Esophagus squamous epithelium (tissue), 5 donors: ENCODE measurements at places on chromosomes 5 and 9. TPM values are rescaled to one million over a fixed set of nuclear protein-coding genes. Genes with fewer than 3 reads are reported as not detected.
A peak's percentile ranks its signal among the peaks of the same experiment; 100 is the strongest.

DNA sequence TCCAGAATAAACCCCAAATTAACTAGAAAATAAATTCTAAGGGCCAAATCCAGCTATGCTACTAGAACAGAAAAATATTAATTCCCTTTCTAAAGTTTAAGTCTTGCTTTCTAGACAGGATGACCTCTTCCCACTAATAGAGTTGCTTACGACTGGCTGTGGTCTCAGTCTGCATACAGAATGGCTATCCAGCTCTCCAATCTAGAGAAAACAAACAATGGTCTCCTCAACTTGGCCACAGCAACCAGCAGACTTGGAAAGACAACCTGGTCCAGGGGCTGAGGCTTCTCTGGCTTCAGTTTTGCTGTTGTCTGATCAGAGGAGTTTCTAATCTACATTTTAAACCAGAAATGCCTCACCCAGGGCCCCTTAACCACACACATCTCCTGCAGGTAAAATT, 28.9 kb downstream of the RASEF start:
- no peak for DNase-seq

GRCh38 chr9:124366476-124367220, 48.6 kb downstream of the PSMB7 start:
- DNase-seq, result no peak

DNA sequence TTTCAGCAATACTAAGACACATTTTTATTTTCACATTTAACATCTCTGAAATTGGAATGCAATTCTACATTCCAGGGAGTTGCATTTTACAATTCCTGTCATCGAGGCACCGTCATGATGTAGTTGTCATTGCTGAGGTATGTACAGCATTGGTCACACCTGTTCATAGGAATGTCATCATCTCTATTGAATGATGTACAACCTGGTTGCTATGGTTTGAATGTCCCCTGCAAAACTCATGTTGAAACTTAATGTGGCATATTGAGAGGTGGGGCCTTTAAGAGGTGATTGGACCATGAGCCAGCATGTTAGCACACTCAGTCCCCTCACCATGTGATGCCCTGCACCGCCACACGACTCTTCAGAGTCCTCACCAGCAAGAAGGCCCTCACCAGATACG, 103.1 kb downstream of the CEMIP2 start:
- no peak for DNase-seq

- DNase-seq, result no peak
Observed at GRCh38 chr5:4551034-4551433, 589.1 kb upstream of the ADAMTS16 start.

DNA sequence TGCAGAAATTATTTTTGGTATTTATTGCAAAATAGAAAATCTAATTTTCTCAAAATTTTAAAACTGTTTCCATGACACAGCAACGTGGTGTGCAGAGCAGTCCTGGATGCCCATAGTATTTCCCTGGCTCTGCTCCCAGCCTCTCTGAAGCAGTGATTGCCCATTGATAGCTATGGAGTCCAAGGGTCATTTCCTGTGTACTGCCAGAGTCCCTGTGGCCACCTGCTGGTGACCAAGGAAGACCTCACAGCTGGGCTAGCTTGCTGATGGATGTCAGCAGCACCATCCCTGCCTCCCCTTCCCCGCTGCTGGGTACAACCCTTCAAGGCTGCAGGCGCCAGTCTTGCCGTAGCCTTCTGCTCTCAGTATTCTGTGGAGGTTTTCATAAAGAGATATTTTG, 184.1 kb downstream of the DIRAS2 start:
- DNase-seq, result no peak

DNA sequence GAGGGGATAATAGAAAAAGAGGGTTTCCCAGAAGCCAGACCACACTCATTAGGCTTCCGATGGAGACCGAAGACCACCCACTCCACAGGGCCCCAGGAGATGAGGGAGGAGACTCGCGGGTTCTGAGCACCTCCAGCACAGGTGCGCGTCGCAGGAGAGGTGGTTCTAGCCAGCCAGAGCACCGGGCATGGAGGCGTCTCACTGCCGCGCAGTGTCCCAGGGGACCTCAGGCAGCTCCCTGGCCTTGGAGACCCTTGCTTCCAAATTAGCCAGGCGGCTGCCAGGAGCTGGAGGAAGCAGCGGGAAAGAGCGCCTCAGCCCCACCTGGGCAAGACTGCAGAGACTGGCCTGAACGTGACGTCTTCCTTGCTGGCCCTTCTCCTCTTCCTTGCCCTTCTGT, 115.4 kb upstream of the FBXL7 start:
- no peak for DNase-seq

GRCh38 chr5:128645581-128645980, 107.5 kb upstream of the FBN2 start:
- DNase-seq, result no peak

DNA sequence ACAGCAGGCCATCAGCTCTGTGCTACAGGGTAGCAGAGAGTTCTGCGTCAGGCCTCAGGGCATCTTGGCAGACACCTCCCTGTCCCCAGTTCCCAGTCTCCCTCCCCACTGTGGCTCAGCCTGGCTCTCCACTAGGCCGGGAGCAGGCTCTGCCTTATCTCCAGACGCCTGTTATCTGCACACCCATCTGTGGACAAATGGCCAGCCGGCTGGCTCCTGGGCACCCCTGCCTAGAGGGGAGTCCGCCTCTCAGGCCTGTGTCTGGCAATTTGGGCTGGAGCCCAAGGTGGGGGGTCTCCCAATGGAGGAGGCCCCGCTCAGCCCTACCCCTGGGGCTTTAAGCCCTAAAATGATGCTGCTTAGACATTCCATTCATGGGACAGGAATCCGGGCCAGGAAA, 39.2 kb upstream of the HAND1 start:
- DNase-seq, result no peak

- peak; percentile 22 for DNase-seq
Observed at GRCh38 chr9:95127249-95128176, 190.0 kb downstream of the FANCC start.

GRCh38 chr5:137708796-137709559, 26.9 kb downstream of the KLHL3 start:
- DNase-seq, result no peak

- DNase-seq, result no peak
Observed at GRCh38 chr5:132220491-132220890, 7.2 kb downstream of the P4HA2 start.

DNA sequence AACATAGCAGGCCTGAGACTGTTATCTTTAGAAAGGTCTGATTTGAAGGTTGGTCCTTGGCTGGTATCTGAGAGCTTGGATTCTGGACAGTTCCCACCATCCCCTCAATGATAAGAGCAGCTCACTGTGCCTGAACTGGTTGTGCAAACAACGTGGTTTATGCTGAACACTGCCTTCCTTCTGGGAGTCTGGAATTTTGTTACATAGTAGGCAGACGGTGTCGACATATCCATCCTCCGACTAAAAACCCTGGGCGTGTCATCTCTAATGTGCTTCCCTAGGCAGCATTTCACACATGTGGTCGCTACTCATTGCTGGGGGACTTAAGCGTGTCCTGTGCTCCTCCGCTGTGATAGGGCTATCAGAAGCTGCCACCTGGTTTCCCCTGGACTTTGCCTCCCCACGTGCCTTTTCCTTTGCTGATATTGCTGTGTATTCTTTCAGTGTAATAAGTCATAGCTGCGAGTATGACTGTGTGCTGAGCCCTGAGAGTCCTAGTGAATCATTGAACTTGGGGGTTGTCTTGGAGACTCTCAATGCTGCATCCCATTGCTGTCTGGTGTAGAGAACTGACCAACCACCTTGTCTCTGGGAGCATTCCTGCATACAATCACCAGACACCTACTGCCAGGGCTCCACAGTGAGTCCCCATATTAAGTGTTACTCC, 119.1 kb upstream of the TBC1D2 start:
- DNase-seq, result no peak

- no peak for DNase-seq
Observed at GRCh38 chr5:173567548-173567947, 48.9 kb downstream of the BOD1 start.

- DNase-seq, result no peak
Observed at GRCh38 chr5:73186976-73187375, 14.0 kb downstream of the TMEM174 start.

DNA sequence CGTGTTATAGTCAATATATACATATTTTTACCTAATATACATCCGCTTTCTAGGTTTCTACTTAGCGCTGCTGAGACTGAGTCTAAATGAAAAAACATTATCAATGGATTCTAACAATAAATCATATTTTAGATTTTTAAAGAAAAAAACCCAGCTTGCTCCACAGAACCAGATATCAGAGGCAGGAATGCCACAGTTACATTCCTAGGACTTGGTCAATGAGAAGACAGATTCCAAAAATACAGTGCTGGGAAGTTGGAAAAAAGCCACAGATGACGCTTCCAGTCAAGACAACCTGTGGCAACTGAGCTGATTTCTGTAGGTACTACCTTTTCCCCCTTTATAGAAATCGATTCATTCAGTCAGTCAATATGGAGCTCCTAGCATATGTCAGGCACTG, 577 bp upstream of the CCDC112 start:
- DNase-seq, result no peak

DNA sequence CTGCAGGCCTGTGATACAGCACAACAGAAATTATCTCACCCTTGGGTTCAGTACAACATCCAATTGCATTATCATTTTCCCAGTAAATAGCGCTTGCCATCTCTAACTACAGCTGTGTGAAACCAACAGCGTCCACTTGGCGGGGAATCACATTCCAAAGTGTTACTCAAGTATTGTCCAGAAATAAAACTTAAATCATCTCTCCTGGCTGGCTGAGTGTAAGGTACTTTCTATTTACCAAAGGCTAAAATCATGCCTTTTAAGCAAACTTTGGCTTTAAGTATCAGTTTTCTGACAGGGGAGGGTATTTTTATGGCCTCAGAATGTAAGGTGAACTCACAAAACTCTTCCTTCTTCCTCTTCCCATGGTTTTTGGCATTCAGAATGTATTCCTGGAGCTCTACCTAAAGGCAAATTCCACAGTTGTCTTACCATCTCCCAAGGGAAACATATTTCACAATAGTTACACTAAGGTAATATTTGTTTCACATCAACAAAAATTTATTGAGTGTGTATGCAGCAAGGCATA, 205.6 kb upstream of the MPDZ start:
- DNase-seq, result no peak

DNA sequence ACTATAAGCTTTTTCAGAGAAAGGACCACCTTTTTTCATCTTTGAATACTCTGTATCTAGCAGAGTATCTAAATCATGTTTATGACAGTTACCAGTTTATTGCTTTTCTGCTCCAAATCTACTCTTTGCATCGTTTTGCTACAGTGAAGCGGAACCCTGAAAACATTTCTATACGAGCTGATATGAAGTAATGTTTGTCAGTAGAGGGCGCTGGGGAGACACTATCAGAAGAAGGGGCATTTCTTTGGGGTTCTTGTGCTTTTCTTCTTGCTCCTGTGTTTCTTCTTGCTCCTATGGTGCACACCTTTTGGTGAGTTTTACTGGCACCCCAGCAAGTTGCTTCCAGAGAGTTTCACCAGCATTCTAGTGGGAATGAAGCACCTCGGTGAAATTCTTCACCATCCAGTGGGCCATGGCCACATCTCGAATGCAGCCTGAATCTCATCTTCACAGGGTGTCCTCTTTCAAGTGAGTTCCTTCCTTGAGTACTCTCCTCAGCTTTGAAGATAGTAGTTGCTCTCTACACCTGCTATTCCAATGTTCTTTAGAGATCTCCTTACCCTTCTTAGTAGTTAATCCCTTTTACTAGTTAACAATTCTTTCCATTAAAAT, 98.4 kb downstream of the FGF1 start:
- DNase-seq, result no peak

- no peak for DNase-seq
Observed at GRCh38 chr5:123785162-123786071, 273.4 kb downstream of the CSNK1G3 start.

DNA sequence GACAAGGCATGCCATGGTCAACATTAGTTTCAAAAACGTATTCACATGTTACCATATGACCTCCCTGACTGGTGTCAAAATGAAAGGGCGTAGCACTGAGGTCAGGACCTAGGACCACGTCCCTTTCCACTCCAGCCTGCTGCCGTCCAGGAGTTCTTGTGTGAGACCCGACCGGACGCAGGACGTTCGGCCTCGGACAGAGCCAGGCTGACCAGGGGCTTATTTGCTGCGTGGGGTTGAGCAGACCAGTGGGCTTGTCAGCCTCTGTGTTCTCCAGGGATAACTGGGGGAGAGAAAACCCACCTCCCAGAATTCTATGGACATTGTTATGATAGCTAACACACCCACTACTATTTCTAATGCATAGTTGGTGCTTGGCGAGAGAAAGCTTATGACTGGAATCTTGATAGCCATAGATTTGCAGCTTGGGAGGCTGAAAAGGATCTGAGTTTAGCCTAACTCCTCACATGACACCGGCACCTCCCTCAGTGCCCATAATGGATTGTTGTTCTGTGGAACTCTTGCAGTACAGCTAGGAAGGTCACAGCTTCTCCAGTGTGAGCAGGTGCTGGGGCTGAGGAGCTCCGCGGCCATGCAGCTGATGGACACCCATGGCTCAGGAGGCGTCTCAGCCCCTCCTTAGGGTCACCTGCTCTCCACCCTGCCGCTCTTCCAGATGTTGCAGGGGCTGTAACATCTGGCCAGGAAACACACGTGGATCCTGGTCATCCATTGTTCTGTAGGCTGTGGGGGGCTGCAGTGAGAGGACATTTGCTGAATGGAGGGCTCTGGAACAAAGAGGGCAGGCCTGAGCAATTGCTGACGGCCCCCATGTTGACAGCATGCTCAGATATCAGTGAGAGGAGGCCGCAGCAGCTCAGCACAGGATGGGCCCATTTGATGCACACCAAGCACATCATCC, 368.4 kb downstream of the IRX2 start:
- no peak for DNase-seq

- no peak for DNase-seq
Observed at GRCh38 chr5:67005737-67006499, 190.7 kb downstream of the CD180 start.

- DNase-seq, result no peak
Observed at GRCh38 chr5:93034621-93035590, 546.1 kb downstream of the NR2F1-AS1 start.

- DNase-seq, result no peak
Observed at GRCh38 chr9:68585034-68585761, 44.5 kb upstream of the TMEM252 start.

- no peak for DNase-seq
Observed at GRCh38 chr5:125575891-125576505, 829.6 kb upstream of the ZNF608 start.

DNA sequence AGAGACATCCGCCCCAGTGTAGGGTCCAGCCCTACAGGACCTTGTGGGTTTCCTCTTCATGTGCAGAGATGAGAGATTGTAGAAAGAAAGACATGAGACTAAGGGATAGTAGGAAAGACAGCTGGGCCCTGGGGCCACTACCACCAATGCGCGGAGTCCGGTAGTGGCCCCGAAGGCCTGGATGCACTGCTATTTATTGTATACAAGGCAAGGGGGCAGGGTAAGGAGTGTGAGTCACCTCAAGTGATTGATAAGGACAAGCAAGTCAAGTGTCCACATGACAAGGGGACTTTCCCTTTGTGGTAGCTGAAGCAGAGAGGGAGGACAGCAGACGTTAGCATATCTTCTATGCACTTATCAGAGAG, 6.2 kb upstream of the TMEM141 start:
- no peak for DNase-seq

GRCh38 chr9:16572005-16572734, 298.3 kb downstream of the BNC2 start:
- no peak for DNase-seq

Gene ZFP2
- 1.1 TPM for total RNA-seq

Gene RASEF
- total RNA-seq, result 9.1 TPM

Gene PTGES
- 11.3 TPM for total RNA-seq

Gene ISCA1
- 9.7 TPM for total RNA-seq

Gene PCDHGA12
- total RNA-seq, result 2.4 TPM

Gene SLC6A7
- not detected for total RNA-seq

Gene PIP5K1B
- not detected for total RNA-seq

Gene SPATA31C2
- total RNA-seq, result not detected

Gene GRXCR2
- total RNA-seq, result not detected

Gene SPINK6
- total RNA-seq, result 2.5 TPM

Gene ABO
- total RNA-seq, result 10.6 TPM

Gene GFRA3
- total RNA-seq, result 0.41 TPM

Gene ADAMTS6
- total RNA-seq, result 0.23 TPM
